ENCODE measurements at places on chromosomes 1 and 21.

GRCh38 chr21:34020005-34020847 lies 53.2 kb upstream of the MRPS6 start:
- DNase-seq, result no peak

GRCh38 chr1:222382171-222382570 lies 165.7 kb downstream of the HHIPL2 start:
- no peak for DNase-seq

- DNase-seq, result no peak
These were observed 5.5 kb downstream of the TP53BP2 start for GRCh38 chr1:223840254-223840653.

DNA sequence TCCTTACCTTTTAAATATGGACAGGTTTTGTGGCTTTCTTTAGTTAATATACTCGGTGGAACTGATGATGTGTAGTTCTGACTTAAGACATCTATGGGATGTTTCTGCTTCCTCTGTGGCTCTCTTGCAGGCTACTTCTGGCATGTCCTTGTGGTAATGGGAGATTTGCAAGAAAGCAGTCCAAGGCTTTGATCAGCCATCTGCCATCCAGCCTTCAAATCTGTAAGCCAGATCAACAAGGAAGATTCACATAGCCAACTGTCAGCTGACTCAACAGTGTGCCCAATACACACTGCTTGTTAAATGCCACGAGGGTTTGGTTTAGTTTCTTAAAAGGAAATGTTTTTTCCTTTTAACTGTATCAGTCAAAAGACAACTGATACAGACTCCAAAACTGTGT lies 722.2 kb upstream of the CHRM3 start:
- DNase-seq, result no peak

DNA sequence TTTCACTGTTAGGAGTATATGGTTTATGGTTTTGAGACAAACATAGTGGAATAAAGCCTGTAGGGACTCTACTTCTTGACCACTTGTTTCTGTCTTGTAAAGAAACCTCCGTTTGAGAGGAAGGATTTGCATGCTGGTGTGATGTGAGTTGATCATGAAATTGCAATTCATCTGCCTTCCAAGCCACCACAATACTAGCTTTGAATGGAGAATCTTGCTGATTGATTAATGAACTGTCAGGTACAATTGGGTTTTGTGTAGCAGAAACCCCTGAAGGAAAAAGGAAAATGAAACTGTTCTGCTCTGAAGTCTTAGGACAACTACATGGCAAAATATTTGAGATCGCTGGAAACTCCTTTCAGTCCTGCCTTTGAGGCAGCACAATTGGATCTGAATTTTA lies 90.7 kb downstream of the VPS13D start:
- DNase-seq, result no peak

DNA sequence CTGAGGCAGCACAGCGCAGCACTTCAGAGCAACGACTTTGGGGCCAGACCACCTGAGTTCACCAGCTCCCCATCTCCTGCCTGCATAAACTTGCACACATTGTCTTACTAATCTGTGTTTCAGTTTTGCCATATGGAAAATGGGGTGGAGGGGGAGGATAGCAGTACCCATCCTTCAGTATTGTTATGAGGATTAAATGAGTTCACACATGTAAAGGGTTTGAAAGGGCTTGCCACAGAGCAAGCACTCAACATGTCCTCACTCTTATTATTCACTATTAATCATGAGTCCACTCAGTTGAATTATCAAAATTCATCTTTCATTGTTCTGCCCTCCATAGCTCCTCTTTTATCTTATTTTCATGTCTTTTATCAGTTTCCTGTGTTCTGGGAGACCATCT lies 40.1 kb upstream of the BMP8B start:
- DNase-seq, result no peak

DNA sequence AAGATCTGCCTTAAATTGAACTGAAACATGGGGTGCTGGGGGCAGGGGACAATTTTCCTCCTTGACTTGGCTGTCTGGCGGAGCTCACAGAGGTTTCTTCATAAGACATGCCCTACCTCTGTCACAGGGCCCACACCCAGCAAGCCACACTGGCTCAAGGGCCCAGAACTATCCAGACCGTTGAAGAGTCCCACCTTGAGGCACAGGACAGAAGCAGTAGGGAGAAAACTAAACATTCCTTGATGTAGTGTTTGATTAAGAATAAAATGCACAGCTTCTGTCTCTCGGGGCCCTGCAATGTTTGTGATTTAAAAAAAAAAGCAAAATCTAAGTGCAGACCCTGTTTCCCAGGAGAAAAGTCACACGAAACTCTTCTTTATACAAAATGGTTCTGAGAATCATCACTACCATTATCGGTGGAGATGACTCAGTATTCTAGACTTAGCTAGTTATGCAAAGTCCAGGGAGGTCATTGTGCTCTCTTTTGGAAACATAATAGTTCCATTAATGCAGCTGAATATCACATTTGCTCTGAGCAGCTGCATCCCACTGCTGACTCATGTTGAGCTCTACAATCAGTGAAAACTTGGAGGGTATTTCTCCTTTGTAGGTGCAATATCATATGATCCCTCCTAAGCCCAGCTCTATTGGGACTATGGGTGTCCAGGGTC lies 53.6 kb upstream of the DIRAS3 start:
- DNase-seq, result no peak

- peak; percentile 16 for DNase-seq
These were observed 1.0 kb downstream of the TP53BP2 start for GRCh38 chr1:223844787-223845036.

GRCh38 chr1:119438761-119439160 lies 23.8 kb downstream of the HSD3B2 start:
- no peak for DNase-seq

DNA sequence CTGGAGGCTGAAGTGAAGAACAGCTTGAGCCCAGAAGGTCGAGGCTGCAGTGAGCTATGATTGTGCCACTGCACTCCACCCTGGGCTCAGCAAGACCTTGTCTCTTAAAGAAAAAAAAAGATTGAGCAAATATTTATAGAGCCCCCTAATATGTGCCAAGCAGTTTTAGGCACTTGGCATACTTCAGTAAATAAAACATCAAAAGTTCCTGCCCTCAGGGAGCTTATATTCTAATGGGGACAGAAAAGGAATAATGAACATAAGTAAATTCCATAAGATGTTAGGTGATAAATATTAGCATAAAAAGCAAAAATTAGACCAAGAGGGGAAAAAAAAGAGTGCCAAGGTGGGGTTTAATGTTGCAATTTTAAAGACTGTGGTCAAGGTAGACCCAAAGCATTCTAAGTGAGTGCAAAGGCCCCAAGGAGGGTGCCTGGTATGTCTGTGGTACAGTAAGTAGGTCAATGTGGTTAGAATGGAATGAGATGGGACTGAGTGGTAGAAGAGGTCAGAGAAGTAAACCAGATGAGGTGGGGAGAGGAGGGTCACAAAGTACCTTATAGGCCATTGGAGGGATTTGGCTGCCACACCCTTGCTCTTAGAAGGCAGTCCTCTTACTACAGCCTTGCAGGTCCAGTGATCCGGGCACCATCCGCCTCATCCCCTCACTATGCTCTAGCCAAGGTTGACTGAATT lies 2.2 kb upstream of the TOE1 start:
- no peak for DNase-seq

DNA sequence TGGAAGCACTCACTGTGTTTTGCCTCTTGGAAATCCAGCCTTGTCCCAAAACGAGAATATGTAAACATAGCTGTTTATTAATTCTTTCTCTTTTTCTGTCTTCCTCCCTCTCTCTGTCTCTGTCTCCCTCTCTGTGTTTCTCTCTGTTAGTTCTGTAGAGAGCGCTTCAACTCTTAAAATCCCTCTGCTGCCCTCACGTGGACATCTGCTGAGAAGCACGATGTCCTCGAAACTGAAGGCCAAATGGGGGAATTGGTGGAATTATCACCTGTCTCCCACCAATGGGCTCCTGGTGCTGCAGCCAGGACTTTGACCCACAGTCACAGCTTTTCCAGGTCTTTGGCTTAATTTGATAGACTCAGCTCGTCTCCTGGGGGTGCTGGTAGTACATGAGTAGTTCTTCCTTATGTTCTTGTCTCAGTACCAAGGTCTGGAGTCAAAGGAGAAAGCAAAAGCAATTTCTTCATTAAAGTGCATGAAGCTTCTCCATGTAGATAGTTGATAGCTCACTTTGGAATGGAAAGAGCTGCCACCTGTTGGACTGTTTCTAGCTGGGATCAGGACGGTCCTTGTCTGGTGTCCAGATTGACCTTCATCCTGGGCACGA lies 5.5 kb upstream of the GBP6 start:
- peak; percentile 80 for DNase-seq

- DNase-seq, result no peak
These were observed 49.9 kb downstream of the WDR4 start for GRCh38 chr21:42829417-42829816.

DNA sequence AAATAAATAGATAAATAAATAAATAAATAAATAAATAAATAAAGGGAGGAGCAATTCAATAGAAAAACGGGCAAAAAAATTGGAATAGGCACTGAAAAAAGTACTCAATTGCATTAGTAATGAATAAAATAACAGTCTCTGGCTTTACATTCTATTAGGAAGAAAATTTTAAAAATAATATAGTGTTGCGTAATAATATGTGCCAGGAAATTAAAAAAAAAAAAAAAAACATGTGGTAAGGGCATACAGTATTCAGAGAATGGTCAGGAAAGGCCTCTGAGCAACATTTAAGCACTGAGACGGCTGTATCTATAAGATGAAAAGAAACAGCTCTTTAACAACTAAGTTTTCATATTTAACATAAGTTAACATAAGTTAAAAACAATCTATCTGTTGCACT lies 48.7 kb upstream of the GLIS1 start:
- DNase-seq, result no peak

All from stimulated activated CD8-positive, alpha-beta memory T cell treated with anti-CD3 and anti-CD28 coated beads, Interleukin-7, amount 100 ng/mL, for 1 hour (primary cell).